ENCODE measurements at places on chromosomes 3 and 15. TPM values are rescaled to one million over a fixed set of nuclear protein-coding genes. Genes with fewer than 3 reads are reported as not detected.

ALS2CL gene
- total RNA-seq: 4.8 TPM

AZI2 gene
- 36.1 TPM for total RNA-seq

LRRC49 gene
- total RNA-seq: 9.3 TPM

RHOA gene
- total RNA-seq: 386 TPM

PATL2 gene
- 0.65 TPM for total RNA-seq

STARD5 gene
- total RNA-seq: 5.8 TPM

GOLGA6L4 gene
- 3.6 TPM for total RNA-seq

PCOLCE2 gene
- 12.6 TPM for total RNA-seq

RAD51 gene
- total RNA-seq: 42.4 TPM

OR5H14 gene
- not detected for total RNA-seq

CYP1A1 gene
- 0.11 TPM for total RNA-seq
